Renal cortical epithelial cell (primary cell): ENCODE measurements at places on chromosomes 4 and X. TPM values are rescaled to one million over a fixed set of nuclear protein-coding genes. Genes with fewer than 3 reads are reported as not detected.

CSAG1 gene
- not detected in 2 replicates for total RNA-seq

TEC gene
- total RNA-seq = 4.0 and 6.1 TPM in 2 replicates

UGT2B10 gene
- total RNA-seq = not detected in 2 replicates

NELFA gene
- total RNA-seq = 10.2 and 19.1 TPM in 2 replicates

AFM gene
- not detected in 2 replicates for total RNA-seq

MGARP gene
- 2.3 and 2.6 TPM in 2 replicates for total RNA-seq

MPC1L gene
- total RNA-seq = not detected in 2 replicates

PAGE2 gene
- not detected in 2 replicates for total RNA-seq

ARMCX4 gene
- 0.69 and 5.5 TPM in 2 replicates for total RNA-seq

GRCh38 chr4:61517144-61517543 is 317.0 kb downstream of the ADGRL3 start:
- no peak for DNase-seq

GRCh38 chrX:116726806-116727205 is 264.0 kb upstream of the CT83 start:
- no peak for DNase-seq

GRCh38 chr4:123345935-123346300 is 50.7 kb upstream of the SPRY1 start:
- DNase-seq = no peak

DNA sequence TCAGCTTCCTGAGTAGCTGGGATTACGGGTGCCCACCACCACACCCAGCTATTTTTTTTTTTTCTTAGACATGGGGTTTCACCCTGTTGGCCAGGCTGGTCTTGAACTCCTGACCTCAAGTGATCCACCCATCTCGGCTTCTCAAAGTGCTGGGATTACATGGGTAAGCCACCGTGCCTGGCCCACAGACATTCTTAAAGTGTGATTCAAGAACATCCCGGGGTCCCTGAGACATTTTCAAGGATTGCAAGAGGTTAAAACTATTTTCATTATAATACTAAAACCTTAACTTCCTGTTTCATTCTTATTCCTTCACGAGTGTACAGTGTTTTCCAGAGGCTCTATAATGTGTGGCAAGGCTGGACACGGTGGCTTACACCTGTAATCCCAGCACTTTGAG is 318.7 kb downstream of the CAMK2D start:
- DNase-seq = no peak

DNA sequence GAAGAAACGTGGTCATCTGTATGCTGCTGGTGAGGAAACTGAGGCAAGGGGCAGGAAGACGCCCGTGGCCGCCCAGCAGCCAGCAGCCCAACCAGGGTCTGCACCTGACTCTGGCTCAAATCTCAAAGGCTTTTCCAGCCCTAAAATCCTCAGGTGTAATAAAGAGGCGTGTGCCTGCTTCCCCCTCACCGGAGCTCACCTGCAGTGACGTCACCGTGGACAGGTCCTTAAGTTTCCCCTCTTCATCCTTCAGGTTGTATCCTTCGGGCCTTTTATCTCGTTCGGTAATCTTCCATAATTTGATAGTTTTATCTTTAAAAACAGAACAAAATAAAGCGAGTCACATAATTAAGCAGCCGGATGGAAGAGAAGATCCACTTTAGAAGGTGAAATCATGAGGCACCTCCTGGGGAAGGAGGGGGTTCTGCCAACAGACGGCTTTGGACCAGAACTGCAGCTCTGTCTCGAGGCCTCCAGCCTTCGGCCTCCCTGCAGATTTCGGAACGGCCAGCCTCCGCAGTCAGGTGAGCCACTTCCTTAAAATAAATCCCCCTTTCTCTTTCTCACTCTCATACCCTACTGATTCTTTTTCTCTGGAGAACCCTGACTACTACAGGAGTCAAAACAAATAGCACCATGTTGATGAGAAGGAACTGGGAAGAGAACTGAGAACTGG is 96.7 kb downstream of the PPP2R2C start:
- DNase-seq = no peak

GRCh38 chrX:37320541-37321203 is 28.5 kb upstream of the PRRG1 start:
- no peak for DNase-seq

DNA sequence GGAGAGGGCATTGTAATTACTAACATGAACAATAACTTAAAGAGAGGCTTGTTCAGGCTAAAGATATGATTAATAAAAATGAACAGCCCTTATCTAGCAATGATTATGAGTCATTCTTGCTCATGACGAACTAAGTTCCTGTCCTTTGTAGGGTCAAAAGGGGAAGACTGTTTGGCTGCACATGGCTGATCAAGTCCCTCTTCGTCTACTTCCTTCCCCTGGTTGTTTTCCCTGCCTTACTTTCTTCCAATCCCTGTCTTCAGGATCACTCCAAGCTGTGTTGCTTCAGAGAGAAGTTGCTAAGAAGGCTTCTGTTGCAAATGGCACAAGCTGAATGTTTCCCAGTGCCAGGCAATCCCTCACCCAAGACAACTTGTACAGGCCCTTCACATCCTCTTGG is 115.0 kb upstream of the HS3ST1 start:
- DNase-seq = peak; percentile 84

DNA sequence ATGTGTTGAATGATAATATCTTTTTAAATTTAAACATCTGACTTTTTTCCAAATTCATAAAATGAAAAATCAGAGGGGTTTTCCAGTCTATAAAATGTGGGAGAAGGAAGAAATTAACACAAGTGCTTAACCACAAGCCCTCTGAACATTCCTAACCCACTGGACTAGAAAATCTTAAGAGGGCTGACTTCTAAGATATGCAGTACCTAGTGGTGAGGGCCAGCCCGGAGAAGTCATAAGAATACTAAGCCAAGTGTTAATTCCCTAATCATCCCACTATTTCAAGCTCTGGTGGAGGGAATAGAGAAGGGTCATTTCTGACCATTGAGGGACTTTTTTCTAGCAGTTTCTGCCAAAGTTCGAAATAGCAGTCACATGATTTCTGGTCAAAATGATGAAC is 86.9 kb upstream of the NEIL3 start:
- DNase-seq = peak; percentile 97

GRCh38 chrX:94524867-94525266 is 850.9 kb downstream of the FAM133A start:
- no peak for DNase-seq

GRCh38 chr4:181173046-181173445 is 1070.2 kb upstream of the TENM3 start:
- DNase-seq = no peak

- no peak for DNase-seq
Observed at GRCh38 chr4:185738820-185739219, 73.2 kb downstream of the SORBS2 start.

- DNase-seq = no peak
Observed at GRCh38 chr4:171448919-171449481, 364.2 kb upstream of the GALNTL6 start.

DNA sequence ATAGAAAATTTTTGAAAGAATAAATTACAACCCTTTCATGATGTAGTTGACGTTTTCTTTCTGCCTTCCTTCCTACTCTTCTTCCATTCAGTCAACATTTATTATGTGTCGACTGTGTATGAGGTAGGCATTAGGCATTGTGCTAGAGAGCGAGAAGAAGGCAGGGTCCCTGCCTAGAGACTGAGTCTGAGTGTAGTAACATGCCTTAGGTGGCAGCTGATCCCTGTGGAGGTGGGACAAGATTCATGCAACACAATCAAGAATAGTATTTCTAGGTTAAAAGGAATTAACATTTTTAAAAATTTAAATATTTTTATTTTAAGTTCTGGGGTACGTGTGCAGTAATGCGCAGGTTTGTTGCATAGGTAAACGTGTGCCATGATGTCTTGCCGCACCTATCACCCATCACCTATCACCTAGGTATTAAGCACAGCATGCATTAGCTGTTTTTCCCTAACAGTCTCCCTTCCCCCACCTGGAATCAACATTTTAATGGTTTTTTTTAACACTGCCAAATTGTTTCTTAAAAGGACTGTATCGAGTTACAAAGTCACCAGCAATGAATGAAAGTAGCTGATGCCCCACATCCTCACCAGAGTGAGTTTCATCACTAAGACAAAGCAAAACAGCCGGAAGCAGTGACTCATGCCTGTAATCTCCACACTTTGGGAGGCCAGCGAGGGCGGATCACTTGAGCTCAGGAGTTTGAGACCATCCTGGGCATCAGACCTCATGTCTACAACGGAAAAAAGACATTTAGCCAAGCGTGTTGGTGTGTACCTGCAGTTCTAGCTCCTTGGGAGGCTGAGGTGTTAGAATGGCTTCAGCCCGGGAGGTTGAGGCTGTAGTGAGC is 84.0 kb downstream of the WWC2 start:
- DNase-seq = peak; percentile 95

DNA sequence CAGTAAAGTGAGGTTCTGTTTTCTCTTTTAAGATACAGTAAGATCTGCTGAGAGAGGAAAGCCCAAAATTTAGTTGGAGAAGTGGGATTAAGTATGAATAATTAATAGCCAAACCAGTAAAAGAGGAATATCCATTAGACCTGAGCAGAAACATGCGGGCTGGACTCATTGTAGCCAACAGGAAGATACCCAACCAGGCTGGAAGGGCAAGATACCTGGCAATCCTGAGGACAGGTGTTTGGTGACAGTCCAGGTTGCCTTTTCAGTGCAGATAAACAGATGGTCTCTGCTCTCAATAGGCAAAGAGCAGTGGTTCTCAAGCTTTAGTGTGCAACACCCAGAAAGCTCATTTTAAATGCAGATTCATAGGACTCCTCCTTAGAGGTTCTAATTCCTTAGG is 980.8 kb upstream of the GRID2 start:
- no peak for DNase-seq

GRCh38 chrX:141632124-141632523 is 42.6 kb downstream of the SPANXA2 start:
- no peak for DNase-seq

DNA sequence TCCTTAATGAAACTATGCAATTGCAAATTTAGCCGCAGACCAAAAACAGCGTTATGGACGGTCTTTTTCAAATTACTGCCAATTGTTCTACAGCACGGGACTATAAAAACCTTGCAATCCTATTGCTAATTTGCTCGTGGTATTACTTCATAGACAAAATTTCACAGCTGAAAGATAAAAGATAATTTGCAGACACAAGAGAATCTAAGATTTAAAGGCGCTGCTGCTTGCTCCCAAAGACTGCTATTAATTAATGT is 1.4 kb upstream of the CAMK2D start:
- DNase-seq = no peak

- peak; percentile 74 for DNase-seq
Observed at GRCh38 chr4:166128403-166128802, 255.4 kb downstream of the TLL1 start.

DNA sequence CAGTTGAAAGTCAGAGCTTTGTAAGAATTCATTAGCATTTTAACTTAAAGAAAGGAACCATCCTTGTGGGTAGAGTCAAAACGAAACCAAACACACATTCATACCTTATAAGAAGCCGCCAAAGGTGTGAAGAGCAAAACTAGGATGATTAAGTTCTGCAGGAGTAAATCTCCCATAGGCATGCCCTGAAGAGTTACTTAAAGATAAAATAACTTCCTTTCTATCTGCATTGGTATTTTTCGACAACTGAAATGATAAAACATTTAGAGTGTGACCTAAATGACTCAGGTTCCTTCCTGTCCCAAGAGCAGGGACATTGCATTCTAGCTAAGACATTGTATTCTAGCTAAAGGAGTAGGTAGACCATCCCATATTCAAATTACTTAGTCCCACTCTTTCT is 75.3 kb downstream of the BCOR start:
- DNase-seq = no peak

- no peak for DNase-seq
Observed at GRCh38 chrX:50779694-50780093, 34.3 kb downstream of the SHROOM4 start.

DNA sequence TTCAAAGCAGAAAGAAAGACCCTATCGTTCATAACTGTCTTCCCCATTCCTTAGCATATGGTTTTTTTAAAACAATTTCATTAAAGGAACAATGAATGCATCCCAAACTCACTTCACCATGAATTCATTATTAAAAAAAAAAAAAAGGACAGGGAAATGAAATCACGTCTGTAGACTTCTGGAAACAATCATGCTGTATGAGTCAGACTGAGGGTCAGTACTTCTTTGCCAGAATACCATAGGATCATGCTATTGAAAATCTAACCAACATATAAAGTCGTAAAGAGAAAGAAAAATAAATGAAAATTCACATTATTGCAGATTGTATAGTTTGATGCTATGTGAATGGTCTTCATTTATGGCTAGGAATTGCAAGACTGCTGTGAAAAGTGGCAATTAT is 144.4 kb downstream of the PCDH18 start:
- no peak for DNase-seq

DNA sequence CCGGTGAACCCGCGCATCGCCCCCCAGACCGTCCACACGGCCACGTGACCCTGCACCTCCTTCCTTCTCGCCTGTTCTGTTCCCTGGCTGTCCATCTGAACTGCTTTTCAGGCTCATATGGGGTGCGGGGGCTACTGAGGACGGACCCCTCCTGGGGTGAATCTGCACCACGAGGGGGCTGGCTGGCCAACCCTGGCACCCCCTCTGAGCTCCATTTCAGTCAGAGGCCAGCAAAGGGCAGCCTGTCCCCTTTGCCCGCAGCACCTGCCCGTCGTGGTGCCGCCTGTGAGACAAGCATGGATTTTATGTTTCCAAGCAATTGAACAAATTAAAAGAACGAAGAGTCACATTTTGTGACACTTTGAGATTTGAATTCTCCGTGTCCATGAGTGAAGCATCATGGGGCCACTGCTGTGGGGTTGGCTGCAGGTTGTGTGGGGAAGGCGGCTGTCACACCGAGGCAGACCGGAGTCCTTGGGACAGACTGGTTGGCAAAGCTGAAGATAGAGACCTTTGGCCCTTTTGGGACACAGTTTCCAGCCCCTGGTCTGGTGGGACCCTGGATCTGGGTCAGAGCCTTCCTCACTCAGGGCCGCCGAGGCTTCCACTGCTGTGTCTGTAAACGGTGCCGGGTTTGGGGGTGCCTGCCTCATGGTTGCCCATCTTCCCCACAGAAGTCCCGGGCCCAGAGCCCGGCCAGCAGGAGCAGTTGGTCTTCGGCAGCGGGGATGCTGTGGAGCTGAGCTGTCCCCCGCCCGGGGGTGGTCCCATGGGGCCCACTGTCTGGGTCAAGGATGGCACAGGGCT is 5.7 kb downstream of the FGFR3 start:
- no peak for DNase-seq

DNA sequence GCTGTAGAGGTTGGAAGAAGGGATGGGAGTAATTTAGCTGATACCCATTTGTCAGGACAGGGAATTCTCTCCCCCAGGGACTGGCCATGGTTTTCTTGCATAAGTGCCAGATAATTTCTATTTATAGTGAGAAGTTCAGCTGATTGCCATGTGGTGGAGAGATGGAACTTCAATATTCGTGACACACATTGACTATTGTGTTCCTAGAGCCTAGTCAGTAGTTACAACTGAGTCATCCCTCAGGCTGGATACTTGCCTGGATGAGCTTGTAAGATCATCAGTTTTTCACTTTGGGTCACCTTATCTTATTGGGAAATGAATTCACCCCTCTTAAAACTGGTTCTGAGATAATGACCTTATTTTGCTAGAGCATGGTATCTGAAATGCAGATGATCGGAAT is 32.2 kb downstream of the CFAP299 start:
- DNase-seq = no peak

- DNase-seq = no peak
Observed at GRCh38 chr4:152321398-152321797, 214.5 kb downstream of the FBXW7 start.
